ENCODE measurements at places on chromosomes 2 and 18. TPM values are rescaled to one million over a fixed set of nuclear protein-coding genes. Genes with fewer than 3 reads are reported as not detected.

DNA sequence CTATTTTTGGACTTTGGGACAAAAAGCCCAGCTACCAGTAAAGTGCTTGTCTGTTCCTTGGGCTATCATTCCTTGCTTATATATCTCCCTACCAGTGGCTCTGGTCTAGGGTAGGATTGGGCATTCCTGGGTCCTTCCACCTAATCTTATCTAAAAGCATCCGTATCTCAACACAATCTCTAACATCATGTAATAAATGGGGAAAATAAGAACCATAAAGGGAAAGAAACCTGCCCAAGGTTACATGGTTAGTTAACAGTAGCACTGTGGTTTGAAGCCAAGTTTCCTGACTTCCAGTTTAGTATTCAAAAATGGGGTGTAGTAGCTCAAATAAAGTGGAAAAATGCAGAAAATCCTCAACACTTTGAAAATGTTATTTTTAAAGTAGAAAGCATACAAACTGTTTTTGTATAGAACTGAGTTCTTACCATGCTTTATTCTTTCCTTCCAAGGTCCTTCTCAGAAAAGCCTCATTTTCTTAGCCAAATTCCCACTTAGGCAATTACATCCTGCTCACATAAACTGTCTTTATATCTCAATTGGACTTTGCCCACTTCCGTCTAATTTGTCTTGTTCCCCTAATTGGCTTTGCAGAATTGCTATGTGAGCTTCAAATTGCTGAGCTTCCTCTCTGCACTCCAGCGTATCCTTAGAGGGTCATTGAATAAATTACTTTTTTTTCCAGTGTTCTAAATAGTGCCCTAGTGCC lies 273.1 kb upstream of the UBE2E3 start:
- no peak for DNase-seq

- DNase-seq, result peak; percentile 37
These were observed at the start of gene SCN3A for GRCh38 chr2:165203689-165204559. Gene SCN3A, minus strand, starts transcription at chr2:165204050. Its CDS starts 27,656 bp downstream, at chr2:165176394.

GRCh38 chr2:235981631-235982030 lies 186.6 kb downstream of the GBX2 start:
- DNase-seq, result no peak

DNA sequence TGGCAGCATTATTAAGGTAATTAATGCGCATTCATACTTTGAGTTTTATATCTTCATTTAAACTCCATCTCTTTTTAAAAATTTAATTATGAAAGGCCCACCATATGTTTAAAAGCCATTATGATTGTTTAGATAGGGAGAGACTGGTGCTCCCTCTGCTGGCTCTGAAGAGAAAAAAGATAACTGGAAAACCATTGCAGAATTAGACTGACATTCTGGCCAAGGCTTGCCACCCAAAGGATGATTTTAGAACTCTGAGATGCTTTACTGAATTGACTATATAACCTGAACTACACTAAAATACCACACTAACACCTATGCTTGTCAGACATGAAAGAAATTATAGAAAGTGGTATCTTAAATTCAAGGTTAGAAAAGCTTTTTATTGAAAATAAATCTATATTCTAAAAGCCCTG lies 127.6 kb upstream of the SPOPL start:
- DNase-seq, result peak; percentile 17

DNA sequence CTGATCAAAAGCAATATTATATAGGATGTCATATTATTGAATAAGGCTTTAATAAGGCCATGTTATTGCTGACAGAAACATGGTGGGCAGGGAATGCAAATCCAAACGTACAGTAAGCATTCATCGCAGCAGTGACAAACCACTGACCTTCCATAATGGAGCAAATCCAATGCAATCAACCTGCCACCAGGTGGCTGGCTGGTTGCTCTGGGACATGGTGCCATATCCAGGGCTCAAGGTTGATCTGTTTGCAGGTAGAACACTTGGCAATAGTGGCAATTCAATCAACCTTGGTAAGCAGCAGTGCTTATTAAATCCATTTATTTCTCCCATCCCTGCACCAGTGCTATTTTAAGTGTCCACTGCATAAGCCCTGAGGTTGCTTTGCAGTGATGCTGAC lies 75.4 kb downstream of the CERKL start:
- DNase-seq, result no peak

CFAP221 gene
- not detected for total RNA-seq

PRSS56 gene
- not detected for total RNA-seq

DNA sequence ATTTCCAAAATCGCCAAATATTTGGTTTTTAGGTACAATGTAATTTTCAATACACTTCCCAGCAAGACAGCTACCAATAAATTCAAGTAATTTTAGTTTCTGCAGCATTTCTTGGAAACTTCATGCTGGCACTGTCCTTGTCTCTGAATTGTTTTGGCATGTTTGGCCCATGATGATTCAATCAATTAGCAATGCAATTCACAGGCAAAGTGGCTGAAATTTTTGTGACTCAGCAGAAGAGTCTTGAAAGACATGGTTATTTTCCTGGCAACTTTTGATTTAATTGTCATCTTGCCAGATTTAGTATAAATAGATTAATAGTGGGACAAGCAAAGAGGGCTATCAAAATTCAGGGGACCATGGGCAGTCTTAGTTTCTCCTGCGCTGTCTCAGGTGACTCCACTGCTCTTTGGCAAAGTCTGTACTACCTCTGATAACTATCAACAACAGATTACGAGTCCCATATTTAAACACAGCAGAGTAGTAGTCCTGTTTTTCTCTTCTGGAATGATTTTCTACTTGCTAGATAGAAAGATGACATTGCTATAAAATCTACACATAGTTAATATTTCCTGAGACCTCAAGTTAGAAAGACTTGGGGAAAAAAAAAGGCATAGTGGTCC lies 88.9 kb upstream of the CYP26B1 start:
- peak; percentile 82 for DNase-seq

- no peak for DNase-seq
These were observed 312.4 kb upstream of the SOX11 start for GRCh38 chr2:5379811-5380210.

GRCh38 chr2:110729106-110729505 lies 3.3 kb upstream of the ACOXL start:
- DNase-seq, result no peak

Data from mammary epithelial cell (primary cell).